Airway epithelial cell (primary cell): ENCODE measurements at places on chromosomes 1 and 21. TPM values are rescaled to one million over a fixed set of nuclear protein-coding genes. Genes with fewer than 3 reads are reported as not detected.

Gene G0S2
- total RNA-seq = 57.3 and 105 TPM in 2 replicates

Gene RORC
- total RNA-seq = 0.05 and 0.35 TPM in 2 replicates

Gene RIPPLY3
- 0.70 and 1.1 TPM in 2 replicates for total RNA-seq

Gene MATN1
- not detected in 2 replicates for total RNA-seq

Gene CLIC6
- 0.07 TPM in 1 of 2 replicates, not detected in the other for total RNA-seq

Gene VWA5B1
- not detected in 2 replicates for total RNA-seq

Gene TRPM2
- not detected in 2 replicates for total RNA-seq

Gene ADAMTS4
- total RNA-seq = 0.05 and 0.07 TPM in 2 replicates

Gene LCE1C
- not detected in 2 replicates for total RNA-seq

Gene RAB3B
- total RNA-seq = 4.7 and 6.7 TPM in 2 replicates

Gene CD1E
- not detected in 2 replicates for total RNA-seq

Gene GNG12
- total RNA-seq = 70.2 and 80.1 TPM in 2 replicates

Gene LRRC53
- total RNA-seq = not detected in 2 replicates

Gene FMN2
- not detected in 2 replicates for total RNA-seq

Gene SLC1A7
- total RNA-seq = not detected in 2 replicates
